ENCODE measurements at places on chromosomes 2 and 18.

DNA sequence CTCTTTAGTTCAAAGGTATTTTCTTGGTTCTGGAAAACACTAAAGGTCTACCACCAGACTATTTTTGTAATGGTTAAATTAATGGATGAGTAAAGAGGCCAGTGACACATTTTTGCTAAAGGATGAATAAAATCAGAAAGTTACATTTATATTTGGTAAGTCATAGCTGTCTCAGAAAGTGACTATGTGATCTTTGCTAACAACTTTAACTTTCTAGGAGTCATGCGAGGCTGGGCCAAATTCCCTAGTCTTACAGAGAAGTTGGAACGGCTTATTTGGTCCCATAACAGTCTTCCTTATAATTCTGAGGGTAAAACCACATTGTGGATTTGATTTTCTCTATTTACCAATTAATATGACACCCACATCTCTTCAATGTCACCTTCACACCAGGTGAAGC, 198.1 kb downstream of the PDE1A start:
- no peak for DNase-seq

DNA sequence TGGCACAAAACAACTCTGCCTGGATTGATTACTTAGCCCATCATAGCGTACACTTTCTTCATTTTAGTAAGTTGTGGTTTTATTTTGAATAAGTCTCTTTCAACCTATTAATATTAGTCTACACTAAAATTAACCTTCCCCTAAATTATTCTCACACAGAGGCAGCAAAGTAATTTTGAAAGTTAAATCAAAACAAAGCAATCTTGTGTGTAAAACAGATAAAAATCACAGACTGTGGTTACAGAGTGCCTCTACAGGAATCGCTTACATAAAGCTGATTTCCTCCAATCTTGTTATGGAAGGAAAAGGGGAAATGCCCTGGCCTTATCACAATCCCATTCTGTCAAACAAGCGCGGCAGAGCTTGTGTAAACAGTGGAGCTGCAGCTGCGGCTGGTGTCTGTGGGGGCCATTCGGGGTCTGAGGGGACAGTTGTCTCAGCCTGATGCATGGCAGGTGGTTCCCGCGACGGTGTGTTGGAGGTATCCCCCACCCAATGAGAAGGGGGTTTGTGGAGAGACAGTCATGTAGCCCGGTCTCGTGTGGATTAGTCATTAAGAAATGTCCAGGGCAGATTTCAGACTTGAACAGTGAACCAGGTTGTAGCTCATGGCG, 42.1 kb downstream of the BCL2L11 start:
- DNase-seq, result no peak

DNA sequence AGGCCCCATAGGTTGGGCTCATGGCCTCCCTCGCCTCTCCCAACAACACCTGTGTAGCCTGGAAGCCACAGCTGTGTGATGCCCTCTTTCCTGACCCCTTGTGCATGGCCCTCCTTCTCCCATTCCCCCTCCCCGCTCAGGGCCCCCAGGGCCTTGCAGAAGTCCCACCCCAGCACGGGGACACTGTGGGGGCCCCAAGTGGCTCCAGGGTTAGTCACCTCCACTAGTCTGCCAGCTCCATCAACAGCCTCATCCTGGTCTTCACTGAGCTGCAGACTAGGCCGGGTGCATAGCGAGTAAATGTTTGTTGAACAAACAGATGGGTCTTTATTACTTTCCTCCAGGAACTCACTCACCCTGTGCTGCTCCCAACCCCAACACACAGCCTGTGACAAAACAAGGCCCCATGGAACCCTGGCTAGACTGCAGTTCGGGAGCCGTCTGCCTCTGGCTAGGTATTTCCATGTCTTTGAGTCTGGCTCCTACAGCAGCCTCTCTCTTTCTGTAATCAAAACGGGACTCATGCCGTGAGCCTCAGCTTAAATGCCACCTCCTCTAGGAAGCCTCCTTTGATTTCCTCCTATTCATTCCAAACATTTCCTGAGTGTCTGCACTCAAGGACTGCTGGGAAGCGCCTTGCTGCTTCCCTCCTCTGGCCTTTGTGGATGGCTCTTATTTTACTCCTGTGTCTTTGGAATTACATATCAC, 109.9 kb upstream of the ID2 start:
- DNase-seq, result no peak

GRCh38 chr2:197992482-197993133, 188.2 kb downstream of the PLCL1 start:
- no peak for DNase-seq

GRCh38 chr18:76619261-76619620, 124.2 kb upstream of the ZNF516 start:
- DNase-seq, result no peak

- no peak for DNase-seq
Observed at GRCh38 chr18:59822612-59823550, 76.9 kb upstream of the PMAIP1 start.

DNA sequence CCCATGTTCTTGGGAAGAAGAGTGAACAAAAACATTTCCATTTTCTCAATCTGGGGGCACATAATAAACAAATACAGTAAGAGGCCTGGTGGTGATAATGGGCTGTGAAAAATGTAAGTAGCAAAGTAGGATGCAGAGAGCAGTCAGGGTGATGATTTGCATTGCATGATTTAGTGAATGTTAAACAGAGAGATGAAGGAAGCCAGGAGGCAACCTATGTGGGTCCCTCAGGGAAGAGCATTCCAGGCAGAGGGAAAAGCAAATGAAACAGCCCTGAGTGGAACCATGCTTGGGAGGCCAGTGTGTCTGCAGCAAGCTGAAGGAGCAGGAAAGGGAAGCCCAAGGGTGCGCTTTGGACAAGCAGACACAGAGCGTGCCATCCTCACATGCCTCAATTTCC, 5.4 kb downstream of the VIT start:
- no peak for DNase-seq

DNA sequence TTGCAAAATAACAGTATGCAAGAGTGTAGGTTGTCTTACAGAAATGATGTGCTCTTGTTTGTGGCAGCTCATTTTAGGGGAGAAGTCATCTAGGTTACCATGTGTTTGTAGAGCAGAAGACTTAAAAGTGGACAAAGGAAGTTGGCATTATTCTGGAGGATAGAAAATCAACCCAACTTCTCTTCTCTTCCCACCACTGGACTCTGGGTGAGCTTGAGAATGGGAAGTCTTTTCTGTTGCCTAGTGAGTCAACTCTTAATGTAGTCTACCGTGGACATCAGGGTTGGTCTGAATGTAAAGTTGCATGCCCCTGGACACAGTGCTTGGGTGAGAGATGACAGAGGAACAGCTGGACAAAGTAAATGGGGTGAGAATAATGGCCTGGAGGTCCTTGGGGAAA, 98.3 kb downstream of the FMNL2 start:
- DNase-seq, result no peak

DNA sequence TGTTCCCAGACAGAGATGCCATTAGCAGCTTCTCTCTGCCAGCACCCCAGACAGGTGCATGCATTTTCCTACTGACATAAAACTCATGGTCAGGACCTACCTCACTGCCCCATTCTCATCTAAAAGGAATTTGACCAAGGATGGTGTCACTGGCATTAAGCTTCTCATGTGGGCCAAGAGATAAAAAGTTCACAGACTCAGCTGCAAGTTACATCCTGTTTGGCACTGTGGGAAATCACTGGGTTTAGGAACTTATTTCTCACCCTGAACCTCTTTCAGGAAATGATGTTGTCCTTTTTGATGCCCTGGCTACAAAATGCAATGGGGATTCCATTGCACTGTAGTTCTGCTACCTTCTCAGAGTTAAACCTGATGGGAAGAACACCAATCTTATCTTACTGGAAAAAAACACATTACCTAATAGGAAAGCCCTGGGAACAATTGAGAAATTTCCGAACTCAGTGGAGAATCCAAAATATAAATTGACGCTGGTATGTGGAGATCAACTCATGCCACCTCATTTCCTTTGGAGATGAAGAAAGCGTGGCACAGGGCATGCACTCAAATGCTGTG, 252.1 kb upstream of the COPS8 start:
- no peak for DNase-seq

GRCh38 chr2:144012304-144012703, 507.6 kb downstream of the ZEB2 start:
- DNase-seq, result no peak

DNA sequence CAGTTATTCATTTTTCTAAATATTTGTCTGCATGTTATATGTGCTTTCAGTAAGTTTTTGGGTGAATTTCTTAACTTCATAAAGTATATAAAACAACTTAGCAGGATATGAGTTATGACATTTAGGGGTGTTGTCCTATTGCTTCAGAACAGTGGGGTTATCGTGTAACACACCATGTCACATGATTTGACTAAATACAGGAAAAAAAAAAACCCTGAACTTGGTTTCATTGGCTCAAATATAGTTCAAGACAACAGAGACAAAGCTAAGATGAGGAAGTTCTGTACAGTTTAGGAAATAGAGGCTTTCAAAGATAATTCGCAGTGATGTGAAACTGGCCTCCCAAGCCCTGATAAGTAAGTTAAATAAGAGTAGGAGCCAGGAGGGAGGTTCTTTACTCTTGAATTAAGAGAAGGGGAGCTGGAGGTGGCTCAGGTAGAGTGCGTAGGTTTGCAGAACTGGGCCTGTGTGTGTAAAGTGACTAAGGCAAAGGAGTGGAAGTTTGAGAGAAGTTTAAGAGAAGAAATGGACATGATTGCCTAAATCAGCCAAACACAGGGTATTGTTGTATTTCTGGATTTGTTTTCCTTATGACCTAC, 53.9 kb downstream of the LIMS1 start:
- no peak for DNase-seq

GRCh38 chr2:62293490-62294271, 97.8 kb downstream of the B3GNT2 start:
- no peak for DNase-seq

- DNase-seq, result no peak
Observed at GRCh38 chr2:197799068-197799467, 5.3 kb upstream of the PLCL1 start.

- DNase-seq, result no peak
Observed at GRCh38 chr18:57947117-57947516, 96.9 kb upstream of the NEDD4L start.

GRCh38 chr2:42787788-42788477, 4.5 kb downstream of the HAAO start:
- DNase-seq, result no peak

- no peak for DNase-seq
Observed at GRCh38 chr18:48667276-48668254, 128.7 kb downstream of the CTIF start.

- no peak for DNase-seq
Observed at GRCh38 chr2:181004647-181005325, 24.4 kb downstream of the UBE2E3 start.

DNA sequence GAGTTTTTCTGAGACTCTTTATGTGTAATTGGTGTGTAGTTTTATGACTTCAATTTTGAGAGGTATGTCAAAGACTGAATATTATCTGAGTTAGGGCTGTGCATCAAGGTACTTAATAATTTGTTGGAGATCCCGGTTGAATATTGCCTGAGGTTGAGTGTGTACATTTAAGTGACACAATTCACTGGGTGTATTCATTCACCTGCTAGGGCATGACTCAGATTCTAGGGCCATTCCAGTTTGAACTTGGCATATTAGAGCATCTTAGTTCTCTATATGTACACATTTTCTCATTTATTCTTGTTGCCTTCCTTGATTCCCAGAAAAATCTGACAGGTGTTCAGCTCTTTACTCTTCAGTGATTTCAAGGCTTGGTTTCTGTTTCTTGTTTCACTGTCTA, 12.5 kb downstream of the MAP4K4 start:
- DNase-seq, result no peak

DNA sequence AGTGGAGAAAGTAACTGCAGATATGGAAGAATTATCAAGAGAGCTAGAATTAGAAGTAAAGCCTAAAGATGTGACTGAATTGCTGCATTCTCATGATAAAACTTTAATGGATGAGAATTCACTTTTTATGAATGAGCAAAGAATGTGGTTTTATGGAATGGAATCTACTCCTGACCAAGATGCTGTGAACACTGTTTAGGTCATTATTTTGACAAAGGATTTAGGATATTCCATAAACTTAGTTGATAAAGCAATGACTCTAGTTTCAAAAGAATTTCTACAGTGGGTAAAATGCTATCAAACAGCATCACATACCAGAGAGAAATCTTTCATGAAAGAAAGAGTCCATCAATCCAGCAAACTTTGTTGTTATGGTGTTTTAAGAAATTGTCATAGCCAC, 1317.7 kb upstream of the ACVR2A start:
- no peak for DNase-seq

DNA sequence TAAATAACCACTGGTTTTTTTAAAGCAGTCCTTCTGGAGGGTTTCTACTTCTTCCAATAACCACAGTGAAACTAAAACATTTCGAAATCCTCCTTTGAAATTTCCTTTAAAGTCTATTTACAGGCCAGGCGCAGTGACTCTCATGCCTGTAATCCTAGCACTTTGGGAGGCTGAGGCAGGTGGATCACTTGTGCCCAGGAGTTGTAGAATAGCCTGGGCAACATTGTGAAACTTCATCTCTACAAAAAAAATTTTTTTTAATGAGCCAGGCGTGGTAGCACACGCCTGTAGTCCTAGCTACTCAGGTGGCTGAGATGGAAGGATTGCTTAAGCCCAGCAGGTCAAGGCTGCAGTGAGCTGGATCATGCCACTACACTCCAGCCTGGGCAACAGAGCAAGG, 15.2 kb downstream of the KIDINS220 start:
- DNase-seq, result no peak

DNA sequence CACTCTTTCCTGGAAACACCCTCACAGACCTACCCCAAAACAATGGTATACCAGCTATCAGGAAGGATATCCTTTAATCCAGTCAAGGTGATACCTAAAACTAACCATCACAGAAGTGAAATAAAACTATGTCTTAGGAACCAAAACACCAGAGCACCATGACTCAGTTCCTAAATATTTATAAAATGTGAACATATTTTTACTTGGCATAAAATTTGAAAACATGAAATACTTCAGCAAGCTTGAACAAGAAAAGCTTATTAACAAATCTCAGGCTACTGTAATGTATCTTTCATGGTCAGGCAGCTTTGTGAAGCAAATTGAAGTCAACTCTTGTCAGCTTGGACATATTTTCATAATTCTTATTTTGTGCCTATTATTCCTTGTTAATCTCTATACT, 440.8 kb upstream of the CDH20 start:
- no peak for DNase-seq

DNA sequence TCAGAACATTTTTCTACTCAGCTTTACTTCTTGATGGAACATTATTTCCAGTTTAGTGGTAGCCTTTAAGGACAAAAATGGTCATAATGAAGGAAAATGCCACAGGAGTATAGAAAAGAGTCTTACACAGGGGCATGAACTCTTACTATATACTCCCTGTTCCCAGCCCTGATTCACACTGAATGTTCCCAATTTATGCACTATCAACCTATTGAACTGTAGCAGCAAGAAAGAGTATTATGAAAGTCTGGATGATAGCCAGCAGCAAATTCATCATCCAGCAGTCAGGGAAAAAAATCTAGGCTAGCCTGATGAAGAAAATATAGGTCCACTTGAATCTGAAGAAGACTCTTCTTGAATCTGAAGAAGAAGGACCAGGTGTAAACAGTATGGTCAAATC, 1170.3 kb upstream of the CHAC2 start:
- DNase-seq, result no peak

DNA sequence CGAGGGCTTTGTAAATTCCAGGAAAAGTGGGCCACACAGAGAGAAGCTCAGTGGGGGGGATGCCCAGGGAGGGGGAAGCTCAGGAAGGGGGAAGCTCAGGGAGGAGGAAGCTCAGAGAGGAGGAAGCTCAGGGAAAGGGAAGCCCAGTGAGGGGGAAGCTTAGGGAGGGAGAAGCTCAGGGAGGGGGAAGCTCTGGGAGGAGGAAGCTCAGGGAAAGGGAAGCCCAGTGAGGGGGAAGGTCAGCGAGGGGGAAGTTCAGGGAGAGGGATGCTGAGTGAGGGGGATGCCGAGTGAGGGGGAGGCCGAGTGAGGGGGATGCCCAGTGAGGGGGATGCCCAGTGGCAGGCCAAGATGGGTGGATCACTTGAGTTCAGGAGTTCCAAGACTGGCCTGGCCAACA, 821 bp upstream of the CHRNG start:
- DNase-seq, result no peak

Data from activated naive CD4-positive, alpha-beta T cell treated with Interleukin-2 at 50 U/mL for 16 hours (primary cell).